CMK (cell line): ENCODE measurements at places on chromosomes 1 and 21.

DNA sequence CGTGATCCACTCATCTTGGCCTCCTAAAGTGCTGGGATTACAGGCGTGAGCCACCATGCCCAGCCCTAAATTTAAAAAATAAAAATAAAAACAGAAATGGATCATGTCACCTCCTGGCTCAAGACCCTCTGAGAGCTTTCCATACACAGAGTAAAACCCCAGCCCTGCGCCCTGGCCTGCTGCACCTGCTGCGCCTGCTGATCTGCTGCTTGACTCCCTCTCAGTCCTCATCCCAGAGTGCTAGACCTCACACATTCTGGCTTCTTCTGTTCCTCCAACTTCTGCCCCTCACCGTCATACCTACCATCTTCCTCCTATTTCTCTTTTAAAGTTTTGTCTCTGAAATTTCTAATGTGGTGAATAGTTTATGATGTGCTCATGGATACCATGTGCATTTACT, 42.7 kb upstream of the DIPK1A start:
- no peak for DNase-seq

GRCh38 chr1:39326836-39327235, 122.3 kb downstream of the MACF1 start:
- no peak for DNase-seq

DNA sequence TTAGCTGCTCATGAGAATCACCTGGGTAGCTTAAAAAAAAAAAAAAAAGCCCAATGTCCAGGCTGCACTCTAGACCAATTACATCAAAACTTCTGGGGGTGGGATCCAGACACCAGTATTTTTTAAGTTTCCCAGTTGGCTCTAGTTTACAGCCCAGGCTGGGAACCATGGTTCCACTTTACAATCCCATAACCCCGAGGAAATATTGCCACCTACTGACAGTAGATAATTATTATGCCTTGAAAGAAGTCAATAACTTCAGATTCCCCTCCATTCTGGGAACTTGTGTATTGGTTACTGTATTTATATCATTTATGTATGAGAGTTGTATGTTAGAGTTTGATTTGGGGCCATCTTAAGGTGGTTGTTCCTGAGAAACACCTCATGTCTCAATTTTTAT, 100.2 kb downstream of the SPATA46 start:
- DNase-seq, result no peak

DNA sequence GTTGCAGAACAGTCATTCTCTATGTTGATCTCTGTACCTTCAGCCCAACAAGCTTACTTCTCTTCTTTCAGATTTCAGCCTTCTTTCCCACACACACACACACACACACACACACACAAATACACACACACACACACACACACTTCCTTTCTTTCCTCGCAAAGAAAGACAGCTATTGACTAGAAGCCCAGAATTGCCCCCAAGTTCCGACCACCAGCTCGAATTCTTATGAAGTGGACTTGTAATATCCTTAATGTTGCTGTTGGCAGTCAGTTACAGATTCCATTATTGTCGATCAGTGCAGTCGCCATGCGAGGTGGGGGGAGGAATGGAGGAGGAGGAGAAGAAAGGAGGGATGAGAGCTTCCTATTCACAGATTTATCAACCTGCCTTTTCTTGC, 125.5 kb downstream of the CLEC20A start:
- no peak for DNase-seq

DNA sequence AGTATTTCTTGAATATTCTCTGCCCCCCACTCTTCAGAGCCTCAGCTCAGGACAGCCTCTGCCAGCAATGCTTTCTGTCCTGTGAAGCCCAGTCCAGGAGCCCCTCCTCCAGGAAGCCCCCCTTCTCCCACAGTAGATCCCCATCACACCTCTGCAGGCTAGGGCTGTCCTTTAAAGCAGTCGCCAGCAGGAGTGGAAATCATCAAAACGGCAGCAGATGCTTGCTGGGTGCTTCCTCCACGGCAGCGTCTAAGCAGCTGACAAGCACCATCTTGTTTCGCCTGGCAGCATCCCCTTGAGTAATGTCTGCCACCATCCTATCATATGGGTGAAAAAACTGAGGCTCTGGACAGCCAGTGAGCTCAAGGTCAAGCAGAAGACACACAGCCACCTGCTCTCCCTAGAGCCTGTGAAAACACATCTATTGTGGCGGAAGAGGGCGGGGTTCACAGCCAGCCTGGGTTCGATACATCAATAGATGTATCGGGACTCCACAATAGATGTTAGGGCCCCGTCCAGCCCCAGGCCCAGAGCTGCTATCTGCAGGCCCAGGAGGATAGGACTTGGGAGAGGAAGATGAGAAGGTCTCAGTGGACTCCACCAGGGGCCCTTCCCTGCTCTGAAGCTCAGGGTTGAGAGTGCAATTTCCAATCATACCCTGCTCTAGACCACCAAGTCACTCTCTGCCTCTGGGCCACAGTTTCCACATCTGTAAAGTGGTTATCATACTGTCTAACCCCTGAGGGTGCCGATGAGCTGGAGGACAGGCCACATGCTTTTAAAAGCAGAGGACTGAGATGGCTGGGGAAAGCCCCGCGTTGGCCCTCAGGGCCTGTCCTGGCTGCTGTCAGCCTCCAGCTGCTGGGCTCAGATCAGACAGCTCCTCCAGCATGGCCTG, 17.5 kb downstream of the RUNX3 start:
- DNase-seq, result no peak

GRCh38 chr1:1023700-1024099, 3.8 kb downstream of the AGRN start:
- no peak for DNase-seq

- DNase-seq, result no peak
Measured at GRCh38 chr1:3654549-3655281, 2.4 kb downstream of the TP73 start.

GRCh38 chr1:69172003-69173000, 395.4 kb upstream of the LRRC7 start:
- no peak for DNase-seq

- DNase-seq, result no peak
Measured at GRCh38 chr1:244988521-244988920, 124.2 kb upstream of the HNRNPU start.
